ENCODE measurements at places on chromosomes 16 and 17. TPM values are rescaled to one million over a fixed set of nuclear protein-coding genes. Genes with fewer than 3 reads are reported as not detected.

The LPCAT2 gene
- total RNA-seq = 5.9 TPM

The FBXO39 gene
- total RNA-seq = not detected

The DNAAF1 gene
- total RNA-seq = 0.35 TPM

The TSNAXIP1 gene
- 0.64 TPM for total RNA-seq

The PNPO gene
- 22.1 TPM for total RNA-seq

The VASN gene
- total RNA-seq = 6.1 TPM

The C1QBP gene
- 578 TPM for total RNA-seq

The FBXL20 gene
- total RNA-seq = 7.8 TPM

The KRTAP2-2 gene
- not detected for total RNA-seq

The PRAC2 gene
- total RNA-seq = not detected

The SLC13A2 gene
- 0.15 TPM for total RNA-seq

The ITGB3 gene
- total RNA-seq = 5.0 TPM

The PDIA2 gene
- total RNA-seq = 0.11 TPM

The ZC3H18 gene
- total RNA-seq = 51.5 TPM

The DNAI2 gene
- total RNA-seq = not detected

The PYDC1 gene
- not detected for total RNA-seq

The TMC7 gene
- 7.8 TPM for total RNA-seq

The KRT27 gene
- not detected for total RNA-seq

The TMEM204 gene
- not detected for total RNA-seq

The TSPAN10 gene
- total RNA-seq = 4.7 TPM

The NPIPA7 gene
- 5.4 TPM for total RNA-seq

The MYO1D gene
- total RNA-seq = 2.9 TPM

The CFAP97D1 gene
- total RNA-seq = not detected

The ICAM2 gene
- total RNA-seq = not detected

The WFIKKN1 gene
- total RNA-seq = 0.23 TPM

The ALDH3A1 gene
- total RNA-seq = 777 TPM

The RMI2 gene
- total RNA-seq = 33.4 TPM

The SPOP gene
- 40.3 TPM for total RNA-seq

The HOXB4 gene
- 0.06 TPM for total RNA-seq

The ACSM3 gene
- 4.3 TPM for total RNA-seq

The NEK8 gene
- total RNA-seq = 4.1 TPM

The SLC5A11 gene
- total RNA-seq = 0.24 TPM

The CDH3 gene
- total RNA-seq = 0.41 TPM

The COL1A1 gene
- 8.0 TPM for total RNA-seq

The SLC35G6 gene
- total RNA-seq = not detected

The C16orf74 gene
- 13.1 TPM for total RNA-seq

The CHST5 gene
- 0.06 TPM for total RNA-seq

The TMEM88 gene
- total RNA-seq = 0.33 TPM

The SDK2 gene
- 1.6 TPM for total RNA-seq

The ALKBH5 gene
- total RNA-seq = 49.9 TPM
